ENCODE measurements at places on chromosomes 3 and 15.

- DNase-seq: no peak
These were observed 91.3 kb upstream of the UBE2E2 start for GRCh38 chr3:23111797-23112196.

- no peak for DNase-seq
These were observed 791.3 kb upstream of the LMCD1 start for GRCh38 chr3:7710284-7710683.

GRCh38 chr3:187044206-187044605 is 95.1 kb downstream of the RPL39L start:
- no peak for DNase-seq

DNA sequence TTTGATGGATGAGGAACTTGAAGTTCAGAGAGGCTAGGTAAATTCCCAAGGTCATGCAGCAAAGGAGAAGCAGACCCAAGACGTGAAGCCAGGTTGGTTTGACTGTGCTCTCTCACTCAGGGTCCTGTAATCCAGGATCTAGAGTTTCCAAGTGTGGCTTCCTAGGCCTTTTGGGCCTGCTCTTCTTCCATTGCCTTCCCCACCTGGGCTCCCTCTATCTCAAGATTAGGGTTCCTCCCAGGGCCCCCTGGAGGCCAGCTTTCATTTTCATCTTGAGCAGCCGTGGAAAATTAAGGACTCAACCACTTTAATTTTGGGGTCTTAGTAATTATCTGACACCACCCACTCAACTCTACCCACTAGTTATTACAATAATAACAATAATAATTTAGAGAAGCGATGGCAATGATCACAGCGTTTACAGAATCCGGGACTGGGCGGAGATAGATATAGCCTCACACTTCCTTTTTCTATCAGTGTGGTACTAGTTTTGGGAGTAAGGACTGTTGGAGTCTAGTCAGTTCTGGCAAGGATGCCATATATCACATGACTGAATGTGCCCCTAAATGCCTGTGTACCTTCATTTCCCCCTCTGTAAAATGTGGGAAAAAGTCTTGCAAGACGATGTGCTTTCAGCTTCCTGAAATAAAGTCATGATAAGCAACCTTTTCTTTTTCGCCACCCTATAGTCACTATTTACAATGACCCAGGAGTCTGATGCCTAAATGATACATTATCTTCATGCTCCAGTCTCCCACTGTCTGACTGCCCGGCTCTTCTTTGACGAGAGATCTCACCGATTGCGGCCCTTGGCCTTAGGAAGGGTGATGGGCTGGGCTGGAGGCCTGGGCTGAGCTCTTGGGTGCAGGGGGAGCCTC is 30.2 kb upstream of the MAGEF1 start:
- no peak for DNase-seq
